Brain microvascular endothelial cell (primary cell): ENCODE measurements at places on chromosomes 2 and 18.

DNA sequence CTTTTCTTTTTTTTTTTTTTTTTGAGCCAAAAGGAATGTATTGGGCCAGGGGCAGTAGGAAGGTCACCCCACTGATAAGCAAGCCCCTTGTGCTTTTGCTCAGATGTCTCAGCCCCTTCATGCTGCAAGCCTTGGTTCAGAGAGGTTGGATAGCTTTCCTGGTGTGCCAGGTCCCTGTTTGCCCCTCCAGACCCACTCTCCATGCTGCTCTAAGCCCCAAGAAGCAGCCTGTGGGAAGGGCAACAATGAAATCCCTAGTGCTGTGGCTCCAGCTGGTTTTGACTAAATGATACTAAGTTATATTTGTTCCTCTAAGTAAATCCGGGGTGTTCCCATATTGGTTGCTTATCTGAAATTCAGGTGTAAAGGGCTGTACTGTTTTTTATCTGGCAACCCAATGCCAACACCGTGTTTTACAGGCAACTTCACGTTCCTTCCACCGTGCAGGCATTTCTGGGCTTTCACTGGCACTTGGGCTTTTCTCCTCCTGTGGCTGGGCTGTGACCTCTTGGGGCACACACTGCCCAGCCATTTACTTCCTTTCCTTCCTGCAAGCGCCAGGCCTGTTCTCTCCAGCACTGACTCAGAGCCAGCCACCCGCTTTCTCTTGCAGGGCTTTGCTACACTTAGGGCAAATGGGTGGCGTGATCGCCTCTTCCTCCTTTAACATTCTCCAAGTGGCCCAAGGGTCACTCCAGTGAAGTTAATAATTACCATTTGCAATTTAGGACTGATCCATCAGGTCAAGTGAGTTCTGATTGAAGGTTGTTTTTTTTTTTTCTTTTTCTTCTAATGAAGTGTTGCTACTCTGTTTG, 21.6 kb downstream of the MERTK start:
- DNase-seq = peak; percentile 30

DNA sequence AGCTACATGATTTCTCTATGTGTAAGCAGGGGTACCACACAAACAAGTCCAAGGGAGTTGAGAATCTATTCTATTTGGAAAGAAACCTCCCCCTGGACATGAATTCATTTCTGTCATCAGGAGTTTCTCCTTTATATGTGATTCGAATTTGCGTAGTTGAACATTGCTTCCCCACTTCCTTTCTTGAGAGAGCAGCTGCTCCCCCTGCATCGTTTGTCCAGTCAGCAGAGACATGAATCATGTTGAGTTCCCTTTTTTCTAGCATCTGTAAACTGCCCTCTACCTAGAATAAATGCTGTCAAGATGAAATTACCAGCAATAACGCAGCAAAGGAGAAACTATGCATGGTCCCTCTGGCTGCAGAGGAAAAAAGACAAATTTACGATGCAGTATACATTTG, 73.8 kb downstream of the KIF5C start:
- DNase-seq = no peak

DNA sequence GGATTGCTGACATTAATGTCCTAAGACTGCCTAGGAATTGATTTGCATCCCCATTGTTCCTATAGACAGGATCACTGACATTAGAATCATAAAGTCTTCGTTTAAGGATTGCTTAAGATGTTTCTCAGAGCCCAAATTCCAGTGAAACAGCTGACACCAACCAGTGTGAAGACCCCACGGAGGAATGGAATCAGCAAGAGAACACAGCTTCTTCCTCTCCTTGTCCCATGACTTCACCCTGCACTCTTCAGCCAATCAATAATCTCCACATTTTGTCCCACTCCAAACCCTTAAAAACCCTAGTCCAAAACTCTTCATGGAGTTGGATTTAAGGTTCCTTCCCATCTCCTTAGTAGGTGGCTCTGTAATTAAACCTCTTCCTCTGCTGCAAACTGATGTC, 157.0 kb upstream of the NDUFV2 start:
- DNase-seq = no peak

DNA sequence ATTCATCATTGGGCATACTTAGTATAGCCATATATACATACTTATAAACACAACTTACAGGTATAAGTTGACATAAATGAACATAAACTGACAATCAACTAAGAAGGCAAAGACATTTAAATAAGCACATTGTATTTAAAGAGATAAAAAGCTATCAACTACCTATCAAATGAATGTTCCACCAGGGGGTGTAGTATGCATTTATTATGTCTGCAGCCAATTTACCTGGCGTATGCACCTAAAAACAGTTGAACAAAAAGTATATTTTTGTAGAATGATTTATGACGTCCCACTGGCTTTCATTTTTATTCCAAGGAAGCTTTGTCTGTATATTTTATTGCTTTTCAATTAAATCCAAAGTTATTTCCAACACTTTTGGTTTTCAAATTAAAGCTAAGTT, 323.5 kb downstream of the AFF3 start:
- DNase-seq = no peak

DNA sequence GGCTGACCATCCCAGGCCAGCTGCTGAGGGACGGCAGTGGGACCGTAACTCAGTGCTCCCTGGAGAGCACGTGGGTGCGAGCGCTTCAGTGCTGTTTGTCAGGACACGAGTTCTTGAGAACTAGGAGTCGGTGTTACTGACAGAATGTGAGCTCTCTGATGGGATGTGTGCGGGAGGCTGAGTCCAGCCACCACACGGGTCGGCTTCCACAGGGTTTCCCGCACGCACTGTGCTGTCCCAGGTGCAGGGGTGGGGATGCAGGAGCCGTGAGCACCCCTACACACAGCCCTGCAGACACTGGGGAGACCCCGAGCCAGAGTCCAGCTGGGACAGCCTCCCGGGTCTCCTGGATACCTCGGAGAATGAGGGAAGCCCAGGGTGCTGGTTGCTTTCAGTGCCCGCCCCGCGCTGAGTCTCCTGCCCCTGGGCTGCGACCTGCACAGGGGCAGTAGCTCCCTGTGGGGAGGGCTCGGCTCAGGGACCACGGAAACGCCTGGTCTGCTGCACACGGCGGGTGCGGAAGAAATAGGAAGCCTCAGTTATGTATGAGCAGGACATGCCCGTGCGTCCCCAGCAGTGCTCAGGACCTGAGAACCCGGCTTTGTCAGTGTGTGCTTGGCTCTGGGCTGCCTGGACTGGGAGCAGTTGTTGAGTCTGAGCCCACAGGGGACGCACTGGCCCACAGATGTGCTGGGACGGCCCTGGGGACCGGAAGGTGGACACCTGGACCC, 71.2 kb downstream of the KCNG2 start:
- no peak for DNase-seq

GRCh38 chr2:121634354-121635307, 14.6 kb downstream of the CLASP1 start:
- DNase-seq = peak; percentile 14

DNA sequence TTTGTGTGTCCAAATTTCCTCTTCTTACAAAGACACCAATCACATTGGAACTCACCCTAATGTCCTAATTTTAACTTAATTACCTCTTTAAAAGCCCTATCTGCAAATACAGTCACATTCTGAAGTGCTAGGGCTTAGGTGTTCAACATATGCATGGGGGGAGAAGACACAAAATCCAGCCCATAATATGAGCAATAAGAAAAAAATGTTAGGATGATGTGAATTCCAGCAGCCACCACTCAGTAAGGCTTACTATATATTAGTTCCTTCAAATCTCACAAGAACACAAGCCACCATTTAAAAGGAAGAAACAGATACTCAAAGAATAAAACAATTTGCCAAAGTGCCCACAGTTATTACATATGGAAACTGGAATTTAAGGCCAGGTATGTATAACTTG, 285.7 kb downstream of the EPHA4 start:
- no peak for DNase-seq

DNA sequence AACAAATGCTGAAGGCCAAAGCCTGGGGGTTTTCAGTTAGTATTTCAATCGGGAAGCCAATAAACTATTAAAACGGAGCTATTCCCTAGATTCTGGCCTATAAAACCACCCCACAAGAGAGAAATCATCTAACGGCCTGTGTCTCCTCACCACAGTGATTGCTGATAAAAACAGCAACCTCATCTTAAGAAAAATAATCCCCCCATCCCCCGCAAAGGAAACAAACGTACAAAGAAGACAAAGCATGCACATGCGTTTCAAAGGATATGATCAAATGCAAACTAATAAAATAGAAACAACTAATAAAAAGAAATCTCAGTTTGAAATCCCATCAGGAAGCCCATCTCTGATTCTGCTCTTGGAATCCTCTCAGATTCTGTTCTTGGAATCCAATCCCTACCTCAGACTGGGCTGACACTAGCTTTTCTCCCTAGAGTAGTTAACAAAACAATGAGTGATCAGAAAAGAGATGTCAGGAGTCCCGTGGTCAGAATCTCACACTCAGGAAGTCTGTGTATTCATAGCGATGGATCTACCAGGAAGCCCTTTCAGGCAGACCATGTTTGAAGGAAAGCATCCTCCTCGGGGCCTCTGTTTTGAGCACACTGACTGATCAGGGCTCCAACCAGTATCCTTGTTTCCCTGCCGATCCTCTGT, 150.7 kb downstream of the THADA start:
- DNase-seq = peak; percentile 87

DNA sequence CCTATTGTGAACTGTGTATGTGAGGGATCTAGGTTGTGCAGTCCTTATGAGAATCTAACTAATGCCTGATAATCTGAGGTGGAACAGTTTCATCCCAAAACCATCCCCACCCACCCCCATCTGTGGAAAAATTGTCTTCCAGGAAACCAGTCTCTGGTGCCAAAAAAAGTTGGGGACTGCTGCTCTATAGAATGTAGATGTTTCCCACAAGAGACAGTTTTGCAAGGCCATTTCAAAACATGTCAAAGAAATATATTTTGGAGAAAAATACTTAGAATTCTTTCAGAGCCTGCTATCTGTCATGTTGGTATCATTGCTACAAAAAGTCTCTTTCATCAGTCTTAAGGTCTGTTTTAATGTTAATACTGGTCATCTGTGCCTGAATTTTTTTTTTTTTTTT, 4.1 kb upstream of the SLC39A10 start:
- DNase-seq = no peak

- no peak for DNase-seq
These were observed 26.1 kb upstream of the SLC38A11 start for GRCh38 chr2:164981217-164981990.

DNA sequence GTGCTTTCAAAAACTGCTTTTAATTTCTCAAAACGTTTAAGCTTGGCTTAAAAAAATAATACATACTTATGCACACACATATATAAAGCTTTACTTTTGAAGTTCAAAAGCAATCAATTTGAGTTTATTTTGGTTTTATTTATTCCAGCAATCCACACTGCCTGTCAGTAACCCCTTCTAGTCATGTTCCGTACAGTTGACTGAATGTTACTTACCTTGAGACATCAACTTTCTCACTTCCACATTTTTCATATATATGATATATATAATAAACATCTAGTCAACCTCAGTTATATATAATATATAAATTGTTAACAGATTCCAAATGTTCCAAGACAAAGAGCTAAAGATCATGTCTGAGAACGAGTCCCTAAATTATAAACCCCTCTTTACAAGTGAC, 1137.3 kb upstream of the ZEB2 start:
- no peak for DNase-seq

GRCh38 chr18:55433648-55434047, 154.3 kb downstream of the TCF4 start:
- DNase-seq = no peak

DNA sequence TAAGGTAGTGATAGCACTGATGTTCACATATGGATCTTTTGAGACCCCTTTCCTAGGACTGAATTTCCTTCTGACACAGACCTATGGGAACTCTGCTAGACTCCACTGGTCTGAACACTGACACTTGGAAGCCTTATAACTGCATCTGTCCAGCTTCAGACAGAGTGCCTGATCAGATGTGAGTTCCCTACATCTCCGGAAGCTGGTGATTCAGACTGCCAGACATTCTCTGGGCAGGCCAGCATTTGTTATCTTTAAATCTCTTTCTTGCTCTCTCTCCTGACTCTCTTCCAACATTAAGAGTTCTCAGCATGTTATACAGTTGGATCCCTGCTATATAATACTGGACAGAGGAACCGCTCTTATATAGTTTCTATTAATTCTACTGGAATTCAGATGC, 408.5 kb downstream of the ZEB2 start:
- DNase-seq = peak; percentile 93

- no peak for DNase-seq
These were observed 25.6 kb downstream of the SEMA4F start for GRCh38 chr2:74679615-74680014.

DNA sequence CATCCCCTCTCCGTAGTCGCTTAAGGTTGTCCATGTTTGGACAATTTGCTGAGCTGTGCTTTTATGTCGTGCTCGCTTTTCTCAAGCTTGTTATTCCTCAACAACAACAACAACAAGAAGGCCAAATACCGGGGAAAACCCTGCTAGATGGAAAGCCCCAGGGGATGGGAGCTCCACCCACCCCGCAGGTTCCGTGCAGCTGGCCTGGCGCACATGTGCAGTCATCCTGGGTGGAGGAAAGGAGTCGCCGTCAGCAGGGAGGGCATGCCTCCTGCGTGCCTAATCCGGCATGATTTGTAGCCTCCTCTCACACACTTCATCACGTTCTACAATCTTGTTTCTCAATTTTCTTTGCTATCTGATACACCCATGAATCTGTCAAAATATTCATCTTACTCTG, 87.4 kb upstream of the SALL3 start:
- DNase-seq = no peak

GRCh38 chr18:24985586-24985985, 366.4 kb downstream of the ZNF521 start:
- no peak for DNase-seq

DNA sequence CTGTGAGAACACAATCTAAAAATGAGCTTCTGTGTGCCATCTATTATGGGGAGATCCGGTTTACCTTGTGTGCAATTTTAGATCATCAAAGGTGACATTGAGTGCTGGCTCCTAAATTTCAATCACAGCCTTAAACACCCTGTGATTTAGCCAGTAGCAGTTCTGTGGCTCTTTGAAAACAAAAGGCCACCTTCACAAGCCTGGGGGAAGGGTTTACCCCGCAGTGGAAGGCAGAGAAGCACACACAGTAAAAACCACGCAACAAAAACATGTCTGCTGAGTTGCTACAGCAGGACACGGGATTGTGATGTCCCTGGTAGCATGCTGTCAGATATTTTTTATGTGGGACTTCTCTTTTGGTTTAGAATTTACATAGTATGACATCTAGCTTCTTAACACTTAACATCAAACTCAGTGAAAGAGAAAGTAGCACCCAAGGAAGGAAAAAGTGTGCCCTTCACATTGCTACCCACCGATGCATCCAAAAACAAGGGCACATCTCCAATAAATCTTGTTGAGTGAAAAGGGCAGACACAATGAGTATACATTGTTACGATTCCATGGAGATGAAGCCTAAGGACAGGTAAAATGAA, 56.1 kb upstream of the RNF152 start:
- DNase-seq = no peak

GRCh38 chr2:46915281-46915810, at the start of gene MCFD2:
Gene MCFD2 (minus strand): TSS chr2:46915806. CDS start chr2:46909171, 6,635 bp downstream.
- DNase-seq = no peak

- DNase-seq = peak; percentile 16
These were observed 40.6 kb downstream of the SPC25 start for GRCh38 chr2:168849610-168850009.

DNA sequence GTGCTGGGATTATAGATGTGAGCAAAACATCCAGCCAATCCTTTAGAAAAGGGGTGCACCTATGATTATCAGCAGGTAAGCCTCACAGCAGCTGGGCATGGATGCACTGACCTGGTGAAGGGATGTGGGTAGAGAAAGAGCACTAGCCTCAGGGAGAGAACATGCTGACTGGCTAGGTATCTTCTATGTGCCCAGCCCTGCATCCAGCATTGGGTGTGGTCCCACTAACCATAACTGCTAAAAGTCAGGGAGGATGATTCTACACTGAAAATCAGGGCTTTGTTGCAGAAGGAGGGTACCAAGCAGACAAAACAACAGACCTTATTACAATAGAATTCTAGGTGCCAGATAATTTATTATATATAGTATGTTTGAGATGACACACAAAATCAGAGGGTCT, 21.1 kb upstream of the RGPD8 start:
- DNase-seq = no peak
